AG09319 (cell line): ENCODE measurements at places on chromosomes 7 and 10.

DNA sequence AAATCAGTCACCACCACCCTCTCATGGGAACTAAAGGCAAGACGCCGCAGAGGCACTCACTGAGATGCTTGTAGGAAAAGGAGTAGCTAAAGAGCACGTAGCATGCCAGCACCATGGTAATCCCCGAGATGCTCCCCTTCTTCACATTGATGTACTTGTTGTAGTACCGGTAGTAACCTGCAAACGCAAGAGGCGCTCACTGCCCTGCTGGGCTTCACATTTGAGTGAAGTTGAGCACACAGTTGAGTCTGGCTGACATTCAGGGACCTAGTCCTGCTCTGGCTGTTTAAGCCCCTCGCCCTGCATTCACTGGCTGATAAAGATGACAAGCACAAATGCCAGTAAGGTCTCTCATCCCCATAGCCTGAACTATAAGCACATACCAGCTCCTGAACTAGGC is 6.9 kb downstream of the ATP5MF start:
- DNase-seq: no peak

DNA sequence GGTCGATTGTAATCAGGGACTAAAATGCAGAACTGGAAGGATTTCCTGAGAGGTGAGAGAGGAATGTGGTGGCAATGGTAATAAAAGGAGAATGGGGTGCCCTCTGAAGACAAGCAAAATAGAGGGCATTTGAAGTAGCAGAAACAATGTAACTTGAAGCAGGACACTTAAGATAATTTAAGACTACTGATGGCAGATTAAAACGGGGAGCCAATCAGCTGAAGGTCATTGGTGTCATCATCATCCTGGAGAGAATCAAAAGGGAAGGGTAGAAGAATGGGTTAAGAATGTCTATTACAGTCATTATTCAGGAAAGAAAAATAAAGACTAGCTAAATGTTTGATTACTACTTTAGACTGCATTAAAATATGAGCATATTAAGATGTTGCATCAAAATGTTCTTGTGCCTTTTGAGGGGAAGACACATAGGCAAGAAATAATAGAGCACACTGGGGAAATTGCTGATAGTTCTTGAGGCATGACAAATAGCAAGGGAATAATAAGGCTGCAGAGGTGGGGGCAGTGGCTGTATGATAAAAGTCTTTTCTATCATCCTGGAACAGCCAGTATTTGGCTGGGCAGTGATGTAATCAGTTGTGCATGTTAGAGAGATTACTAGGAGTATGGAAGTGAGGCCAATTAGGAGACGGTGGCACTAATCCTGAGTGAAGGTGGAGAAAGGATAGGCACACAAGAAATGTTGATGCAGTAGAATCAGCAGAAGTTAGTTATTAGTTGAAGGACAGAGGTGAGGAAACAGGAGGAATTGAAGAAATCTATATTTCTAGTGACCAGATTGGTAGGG is 60.2 kb downstream of the CCDC71L start:
- no peak for DNase-seq

DNA sequence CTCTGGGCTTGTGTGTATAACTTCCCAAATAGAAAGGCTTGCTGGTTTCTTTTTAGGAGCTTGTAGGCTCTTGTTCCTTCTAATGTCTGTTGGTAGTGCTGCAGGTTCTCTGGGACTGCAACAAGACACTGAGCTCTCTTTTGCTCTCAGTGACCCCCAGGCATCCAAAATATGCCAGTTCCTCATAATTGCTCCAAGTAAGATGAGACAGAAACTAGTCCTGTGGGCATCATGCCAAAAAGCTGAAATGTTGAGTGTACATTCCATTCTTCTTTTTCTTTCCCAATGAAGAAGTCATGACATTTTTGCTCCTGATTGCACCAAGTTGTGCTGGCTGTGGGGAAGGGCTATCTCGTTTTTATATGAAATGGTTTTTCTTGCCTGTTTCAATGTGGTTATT is 7.1 kb upstream of the BTBD16 start:
- DNase-seq: peak; percentile 84

- no peak for DNase-seq
Measured at GRCh38 chr7:104816537-104816936, 197.5 kb upstream of the KMT2E start.

- DNase-seq: no peak
Measured at GRCh38 chr10:43202224-43202656, 64.0 kb downstream of the CSGALNACT2 start.

- no peak for DNase-seq
Measured at GRCh38 chr7:86904949-86905834, 154.3 kb downstream of the ELAPOR2 start.

- no peak for DNase-seq
Measured at GRCh38 chr7:31102973-31103850, 51.1 kb downstream of the ADCYAP1R1 start.
